ENCODE measurements at places on chromosomes 16 and 17.

DNA sequence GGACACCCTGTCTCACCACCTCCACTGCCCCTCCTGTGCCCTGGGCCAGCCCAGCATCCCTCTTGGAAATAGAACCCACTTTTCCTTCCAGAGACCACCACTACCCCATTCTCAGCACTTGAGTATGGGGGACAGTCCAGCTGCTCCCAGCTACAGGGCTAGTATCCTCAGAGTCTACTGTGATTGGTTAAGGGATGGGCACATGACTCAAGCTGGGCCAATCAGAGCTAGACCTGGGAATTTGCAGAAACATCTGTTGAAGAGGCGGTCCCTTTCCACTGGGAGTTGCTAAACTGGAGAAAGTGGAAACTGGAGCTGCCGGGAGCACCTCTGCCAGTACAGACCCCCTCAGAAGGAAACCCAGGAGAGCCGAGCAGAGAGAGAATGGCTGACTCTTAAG, 156.6 kb downstream of the GSG1L start:
- no peak for DNase-seq

GRCh38 chr16:54286366-54287130, at the start of gene IRX3:
IRX3 (minus strand) TSS chr16:54286787; CDS start chr16:54286050, 737 bp downstream.
- DNase-seq: peak; percentile 67

GRCh38 chr17:980406-981291, 1.1 kb upstream of the NXN start:
- peak; percentile 9 for DNase-seq

GRCh38 chr16:85906349-85906748, 7.4 kb downstream of the IRF8 start:
- no peak for DNase-seq

DNA sequence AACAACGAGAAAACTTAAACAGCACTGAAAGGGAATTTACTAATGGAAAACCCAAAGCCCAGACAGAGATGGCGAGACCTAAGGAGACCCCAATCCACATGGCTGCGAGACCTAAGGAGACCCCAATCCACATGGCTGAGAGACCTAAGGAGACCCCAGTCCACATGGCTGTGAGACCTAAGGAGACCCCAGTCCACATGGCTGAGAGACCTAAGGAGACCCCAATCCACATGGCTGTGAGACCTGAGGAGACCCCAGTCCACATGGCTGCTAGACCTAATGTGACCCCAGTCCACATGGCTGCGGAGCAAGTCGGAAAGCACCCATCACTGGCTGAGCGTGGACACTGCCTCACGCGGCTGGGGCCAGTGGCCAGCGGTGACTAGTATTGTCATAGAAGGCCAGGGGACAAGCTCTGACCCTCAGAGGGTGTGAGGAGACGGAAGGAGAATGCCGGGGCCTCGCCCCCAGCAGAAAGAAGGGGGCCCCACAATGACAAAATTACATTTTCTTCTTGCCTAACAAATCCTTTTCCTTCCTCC, 241.8 kb downstream of the C16orf95 start:
- DNase-seq: no peak

DNA sequence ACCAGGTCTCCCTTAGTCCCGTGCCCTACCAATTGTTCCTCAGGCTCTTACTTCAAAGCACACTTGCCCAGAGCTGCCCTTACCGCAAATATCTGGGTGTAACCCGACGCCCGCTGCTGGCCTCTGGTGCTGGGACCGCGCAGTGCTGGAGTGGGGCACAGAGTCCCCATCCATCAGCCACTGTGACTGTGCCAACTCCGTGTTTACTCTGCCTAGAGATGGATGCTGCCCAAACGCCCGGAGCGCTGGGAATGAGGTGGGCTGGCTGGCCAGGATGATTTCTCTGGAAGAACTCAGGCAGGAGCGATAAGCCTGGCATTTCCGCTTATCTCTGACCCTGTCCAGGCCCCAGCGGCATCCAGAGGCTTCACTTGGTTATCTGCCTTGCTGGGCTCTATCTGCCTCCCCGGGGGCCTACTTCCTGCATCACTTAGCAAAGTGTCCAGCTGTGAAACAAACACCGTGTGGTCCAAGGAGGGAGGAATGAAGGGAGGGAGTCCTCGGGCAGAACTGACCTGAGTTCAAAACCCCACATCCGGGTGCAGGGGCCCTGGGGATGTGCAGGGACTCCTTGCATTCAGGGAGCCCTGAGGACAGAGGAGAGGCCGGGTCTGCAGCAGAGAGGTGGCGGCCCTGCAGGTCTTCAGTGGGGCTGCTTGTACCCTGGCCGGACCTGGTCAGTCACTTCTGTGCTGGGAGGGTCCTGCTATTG, 9.4 kb upstream of the MYLK3 start:
- DNase-seq: no peak

- no peak for DNase-seq
These were observed 259.9 kb upstream of the IRX3 start for GRCh38 chr16:54546521-54546920.

GRCh38 chr17:9907883-9908648, 3.0 kb upstream of the RCVRN start:
- DNase-seq: no peak

- no peak for DNase-seq
These were observed 22.2 kb downstream of the ANKFY1 start for GRCh38 chr17:4241535-4241934.

GRCh38 chr16:20906341-20907255, 6.0 kb downstream of the LYRM1 start:
- no peak for DNase-seq

DNA sequence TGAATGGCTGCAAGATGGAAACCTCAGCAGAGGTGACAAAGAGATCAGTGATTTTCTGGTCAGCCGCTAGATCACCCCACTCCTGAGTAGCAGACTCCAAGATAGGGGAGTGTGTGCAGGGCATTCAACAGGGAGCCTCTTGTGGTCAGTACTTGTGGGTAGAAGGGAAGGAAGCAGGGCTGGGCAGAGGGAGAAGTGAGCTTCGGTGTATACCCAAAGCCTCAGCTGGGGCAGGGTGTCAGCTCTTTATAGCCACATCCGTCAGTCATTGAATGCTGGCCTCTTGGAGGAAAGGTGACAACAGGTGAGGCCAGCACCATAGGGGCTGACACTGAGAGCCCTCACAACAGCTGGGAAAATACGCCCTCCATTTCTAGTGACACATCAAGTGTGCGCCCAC, 2.2 kb upstream of the SLC12A3 start:
- peak; percentile 38 for DNase-seq

- no peak for DNase-seq
These were observed 159.9 kb downstream of the AXIN2 start for GRCh38 chr17:65401561-65401960.

DNA sequence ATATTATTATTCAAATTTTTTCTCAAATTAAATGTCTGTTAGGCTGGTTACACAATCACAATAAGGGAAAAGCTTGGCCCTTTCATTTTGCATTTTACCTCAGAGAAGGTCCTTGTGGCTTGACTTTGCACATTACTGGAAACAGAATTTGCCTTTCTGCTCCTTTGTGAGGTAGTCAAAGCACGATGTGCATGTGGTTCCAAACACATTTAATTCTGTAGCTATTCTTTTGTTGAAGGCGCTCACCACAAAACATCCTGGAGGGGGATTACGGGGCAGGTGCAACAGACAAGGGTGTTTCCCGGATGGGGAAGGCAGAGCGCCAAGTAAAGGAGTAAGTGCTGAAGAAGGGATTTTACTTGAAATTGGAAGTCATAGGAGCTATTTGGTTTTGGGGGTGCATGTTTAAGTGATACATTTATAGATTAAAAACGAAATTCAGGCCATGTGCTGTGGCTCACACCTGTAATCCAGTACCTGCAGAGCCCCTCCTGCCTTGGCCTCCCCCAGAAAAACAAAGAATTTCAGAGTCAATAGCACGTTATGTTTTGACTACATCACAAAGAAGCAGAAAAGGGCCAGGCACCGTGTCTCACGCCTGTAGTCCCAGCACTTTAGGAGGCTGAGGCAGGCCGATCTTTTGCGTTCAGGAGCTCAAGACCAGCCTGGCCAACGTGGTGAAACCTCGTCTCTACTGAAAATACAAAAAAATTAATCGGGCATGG, 31.2 kb upstream of the TENT4B start:
- no peak for DNase-seq

GRCh38 chr16:85151603-85152413, 39.5 kb upstream of the CIBAR2 start:
- no peak for DNase-seq

GRCh38 chr17:31758646-31759045, 100.4 kb downstream of the COPRS start:
- no peak for DNase-seq

GRCh38 chr17:75783069-75783783, 1.4 kb upstream of the UNK start:
- peak; percentile 88 for DNase-seq

GRCh38 chr17:29136998-29137730, 43.0 kb downstream of the MYO18A start:
- no peak for DNase-seq

- DNase-seq: no peak
These were observed 4.1 kb upstream of the SLFN5 start for GRCh38 chr17:35238821-35239220.

DNA sequence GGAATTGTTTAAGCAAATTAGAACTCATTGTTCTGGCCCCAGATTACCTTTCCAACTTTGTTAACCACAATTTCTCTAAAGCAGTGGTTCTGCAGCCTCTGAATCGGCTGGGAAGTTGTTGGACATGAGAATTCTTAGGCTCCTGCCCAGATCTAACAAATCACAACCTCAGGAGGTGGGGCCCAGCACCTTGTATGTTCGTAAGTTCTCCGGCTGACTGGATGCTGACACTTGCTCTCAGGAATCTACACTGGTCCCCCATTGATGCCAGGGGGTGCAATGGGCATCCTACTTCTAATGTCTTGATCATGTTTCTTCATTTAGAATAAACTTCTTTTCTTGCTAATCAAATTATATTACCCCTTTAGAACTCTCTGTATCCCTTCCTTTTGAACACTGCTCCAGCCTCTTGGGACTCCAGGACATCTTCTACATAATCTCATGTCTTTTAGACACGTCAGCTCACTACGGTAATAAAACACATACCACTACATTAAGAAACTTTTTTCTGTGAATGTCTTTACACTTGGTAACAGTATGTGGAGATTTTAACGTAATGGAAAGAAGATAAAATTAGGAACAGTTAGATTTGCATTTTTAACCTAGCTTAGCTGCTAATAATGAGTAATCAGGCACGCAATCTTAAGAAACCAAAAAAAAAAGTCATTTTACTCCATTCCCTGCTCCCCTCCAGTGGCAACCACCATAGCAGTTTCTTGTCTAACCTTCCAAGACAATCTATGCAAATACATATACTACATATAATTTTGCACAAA, 143.2 kb downstream of the ITFG1 start:
- DNase-seq: no peak

DNA sequence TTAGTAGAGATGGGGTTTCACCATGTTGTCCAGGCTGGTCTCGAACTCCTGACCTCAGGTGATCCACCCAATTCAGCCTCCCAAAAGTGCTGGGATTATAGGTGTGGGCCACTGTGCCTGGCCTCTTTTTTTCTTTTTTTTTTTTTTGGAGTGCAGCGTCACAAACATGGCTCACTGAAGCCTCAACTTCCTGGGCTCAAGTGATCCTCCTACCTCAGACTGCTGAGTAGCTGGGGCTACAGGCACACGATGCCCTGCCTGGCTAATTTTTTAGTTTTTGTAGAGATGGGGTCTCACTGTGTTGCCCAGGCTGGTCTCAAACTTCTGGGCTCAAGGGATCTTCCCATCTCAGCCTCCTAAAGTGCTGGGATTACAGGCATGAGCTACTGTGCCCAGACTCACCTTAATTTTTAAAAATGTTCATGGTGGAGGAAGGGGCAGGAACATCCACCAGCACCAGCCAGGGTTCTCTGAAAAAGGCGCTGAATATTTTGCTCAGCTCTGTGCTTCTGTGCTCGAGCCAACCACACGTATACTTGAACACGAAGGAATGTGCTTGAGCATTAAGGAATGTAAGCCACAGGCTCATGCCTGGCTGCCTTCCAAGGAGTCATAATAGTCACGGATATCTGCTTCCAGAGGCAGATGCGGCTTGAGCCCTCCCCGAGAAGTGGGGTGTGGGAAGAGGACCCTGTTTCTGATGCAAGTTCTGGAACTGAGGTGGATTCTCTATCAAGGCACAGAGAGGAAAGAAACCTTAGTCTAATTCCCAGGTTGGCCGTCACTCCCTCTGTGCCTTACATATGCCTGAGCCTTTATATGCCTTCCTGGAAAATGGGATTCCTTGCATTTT, 65.5 kb upstream of the CREBBP start:
- no peak for DNase-seq

Measured in GF-D8 (cell line).